ENCODE measurements at places on chromosomes 3 and 15.

DNA sequence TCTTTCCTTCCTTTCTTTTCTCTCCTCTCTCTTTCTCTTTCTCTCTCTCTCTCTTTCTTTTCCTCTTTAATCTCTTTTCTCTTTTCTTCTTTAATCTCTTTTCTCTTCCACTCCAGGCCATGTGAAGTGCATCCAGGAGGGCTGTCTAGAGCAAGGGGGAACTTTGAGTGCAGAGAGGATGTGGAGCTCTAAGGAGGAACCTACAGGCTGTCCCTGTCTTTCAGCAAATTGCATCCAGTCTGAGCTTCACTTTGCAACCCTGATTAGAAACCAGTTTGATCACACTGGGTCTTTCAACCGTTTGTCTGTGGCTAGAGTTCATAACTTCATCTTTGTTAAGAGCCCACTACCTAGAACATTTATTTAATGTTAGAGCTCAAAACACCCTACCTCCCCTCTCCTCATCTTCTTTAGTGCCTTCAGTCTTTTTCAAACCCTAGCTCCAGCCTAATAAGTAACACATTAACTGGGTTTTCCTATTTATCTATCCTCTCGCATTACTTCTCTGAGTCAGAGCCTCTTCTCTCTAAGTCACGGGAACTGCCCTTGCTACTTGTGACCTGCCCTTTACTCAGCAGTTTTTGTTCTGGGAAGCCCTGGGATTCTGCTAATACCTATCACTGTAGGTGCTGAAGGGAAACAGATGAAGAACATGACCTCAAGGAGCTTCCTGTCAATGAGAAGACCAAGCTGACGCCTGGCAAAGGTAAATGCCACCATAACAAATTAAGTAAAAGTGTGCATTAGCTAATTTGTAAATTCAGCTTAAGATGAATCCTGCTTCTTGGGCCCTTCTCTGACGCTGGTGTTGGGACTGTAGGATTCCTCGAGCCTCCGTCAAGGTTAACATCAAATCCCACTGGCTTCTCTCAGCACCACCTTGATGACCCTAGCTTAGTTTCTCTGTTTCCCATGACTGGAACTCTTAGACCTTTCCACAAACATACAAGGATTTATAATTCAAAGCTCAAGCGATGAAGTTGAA, at the start of gene GCNT3:
Gene GCNT3 (plus strand): TSS at position 508 of the 985 bp plus-strand sequence. CDS start 6,456 bp downstream, outside the sequence.
- no peak for DNase-seq

DNA sequence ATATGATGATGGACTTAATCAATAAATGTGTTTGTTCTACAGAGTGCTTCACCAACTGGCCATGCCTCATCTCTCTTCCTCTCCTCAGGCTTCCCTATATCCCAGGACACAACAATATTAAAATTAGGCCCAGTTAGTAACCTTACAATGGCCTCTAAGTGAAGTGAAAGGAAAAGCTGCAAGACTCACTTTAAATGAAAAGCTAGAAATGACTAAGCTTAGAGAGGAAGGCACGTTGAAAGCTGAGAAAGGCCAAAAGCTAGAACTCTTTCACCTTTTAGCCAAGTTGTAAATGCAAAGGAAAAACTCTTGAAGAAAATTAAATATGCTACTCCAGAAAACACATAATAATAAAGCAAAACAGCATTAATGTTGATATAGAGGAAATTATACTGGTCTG, 1010.3 kb downstream of the NAALADL2 start:
- no peak for DNase-seq

- DNase-seq = peak; percentile 46
Measured at GRCh38 chr3:129554356-129555152, 11.6 kb downstream of the H1-8 start.

- no peak for DNase-seq
Measured at GRCh38 chr3:24740326-24740725, 245.7 kb upstream of the THRB start.

DNA sequence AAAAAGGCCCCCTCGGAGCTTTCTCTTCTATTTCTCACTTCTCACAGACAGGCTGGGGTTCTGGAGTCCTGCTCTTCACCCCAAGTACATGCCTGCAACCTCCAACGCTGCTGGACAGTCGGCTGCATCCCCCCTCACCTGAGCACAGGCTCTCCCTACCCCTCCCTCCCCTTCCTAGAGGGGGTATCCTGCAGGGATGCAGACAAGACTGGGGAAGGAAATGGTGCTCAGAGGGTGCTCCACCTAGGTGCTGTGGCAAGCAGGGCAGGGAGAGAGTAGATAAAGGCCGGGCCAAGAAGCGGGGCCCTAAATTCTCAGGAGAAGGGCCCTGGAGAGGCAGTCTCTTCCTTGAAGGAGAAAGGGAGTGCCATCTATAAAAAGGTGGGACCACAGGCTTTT, 7.0 kb upstream of the STRA6 start:
- no peak for DNase-seq

DNA sequence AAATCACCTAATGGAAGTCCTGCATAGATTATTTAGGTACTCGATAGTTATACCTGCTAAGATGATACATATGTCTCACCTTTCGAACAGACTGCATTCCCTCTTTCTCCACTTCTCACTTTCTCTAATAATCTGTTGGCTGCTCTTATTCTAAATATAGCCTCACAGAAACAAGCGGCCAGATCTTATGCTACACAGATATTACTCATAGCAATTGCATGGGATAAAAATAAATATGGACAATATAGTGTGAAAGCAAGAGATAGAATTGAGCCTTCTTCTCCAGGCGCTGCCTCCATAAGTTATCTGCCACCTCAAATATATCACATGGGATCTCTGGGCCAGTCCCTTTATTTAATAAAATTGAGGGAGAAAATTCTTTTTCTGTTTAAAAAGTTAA, 29.5 kb upstream of the TGFBR2 start:
- DNase-seq = no peak

DNA sequence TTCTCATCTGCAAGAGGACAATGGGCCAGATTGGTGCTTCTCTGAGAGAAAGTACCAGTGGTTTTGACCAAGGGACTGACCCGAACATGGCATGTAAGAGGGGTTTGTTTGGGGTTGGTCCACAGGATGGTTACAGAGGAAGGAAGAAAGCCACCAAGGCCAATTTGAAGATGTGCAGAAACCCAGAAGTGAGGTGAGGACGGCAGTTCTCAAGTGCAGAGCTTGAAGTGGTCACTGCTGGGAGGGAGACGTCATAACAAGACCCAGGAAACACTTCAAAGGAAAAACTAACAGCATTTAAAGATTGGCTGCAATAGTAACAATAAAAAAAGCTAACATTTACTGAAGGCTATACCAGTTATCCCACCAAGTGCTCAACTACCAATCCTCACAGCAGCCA, 29.1 kb downstream of the LIPC start:
- no peak for DNase-seq

DNA sequence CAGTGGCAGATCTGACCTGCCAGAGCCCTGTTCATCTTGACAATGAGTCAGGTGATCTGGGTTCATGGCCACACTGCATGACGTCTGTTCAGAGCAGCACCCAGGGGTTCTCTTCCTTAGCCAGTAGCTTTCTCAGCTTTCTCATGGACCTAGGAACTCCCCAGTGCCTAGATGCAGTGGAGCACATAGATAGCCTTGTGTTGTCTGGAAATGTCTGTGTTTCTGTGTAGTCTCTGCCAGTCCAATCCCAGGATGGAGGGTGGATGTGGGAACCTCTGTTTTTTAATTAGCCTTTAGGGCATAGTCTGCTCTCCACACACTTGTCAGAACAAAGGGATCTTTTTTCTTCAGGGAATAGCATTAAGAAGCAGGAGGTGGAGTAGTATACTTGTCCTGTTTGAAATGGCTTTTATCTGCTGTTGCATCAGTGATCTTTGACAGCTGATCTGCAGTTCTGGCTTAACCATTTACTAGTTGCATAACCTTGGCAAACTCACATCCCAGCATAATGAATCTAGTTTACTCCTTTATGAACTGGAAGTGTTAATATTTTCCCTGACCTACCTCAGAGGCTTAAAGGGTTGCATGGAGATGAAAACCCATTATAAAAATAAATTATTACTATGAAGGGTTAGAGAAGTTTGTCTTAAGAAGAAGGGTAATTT, 16.1 kb upstream of the CACNA1D start:
- peak; percentile 35 for DNase-seq

- DNase-seq = no peak
Measured at GRCh38 chr15:22919171-22919570, 61.0 kb downstream of the CYFIP1 start.

DNA sequence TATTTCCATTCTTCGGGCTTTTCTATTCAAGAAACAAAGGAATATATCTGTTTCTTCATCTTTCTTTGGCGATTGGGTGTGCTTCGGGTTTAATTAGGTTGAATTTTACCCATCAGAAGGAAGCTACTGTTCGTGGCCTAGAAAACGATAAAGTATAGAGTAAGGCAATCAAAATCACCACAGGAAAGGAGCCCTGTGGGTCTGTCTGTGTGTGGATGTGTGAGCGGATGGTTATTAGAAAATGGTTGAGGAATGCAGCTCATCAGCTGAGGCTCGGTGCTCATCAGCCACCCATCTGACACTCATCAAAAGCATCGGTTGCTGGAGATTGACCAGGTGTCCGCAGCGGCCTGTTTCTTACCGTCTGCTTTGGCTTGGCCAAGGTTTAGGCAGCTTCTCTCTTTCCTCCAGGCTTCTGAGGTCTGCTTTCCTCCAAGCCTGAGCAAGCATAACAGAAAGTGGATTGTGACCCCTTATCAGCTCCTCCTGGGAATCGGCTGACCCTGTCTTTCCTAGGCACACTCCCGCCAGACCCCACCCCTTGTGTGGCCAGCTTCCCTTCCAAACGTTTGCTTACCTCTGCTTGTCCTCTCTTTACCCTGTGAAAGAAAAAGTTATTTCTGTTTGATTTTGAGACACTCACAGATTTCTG, 17.6 kb upstream of the ISLR start:
- DNase-seq = no peak

DNA sequence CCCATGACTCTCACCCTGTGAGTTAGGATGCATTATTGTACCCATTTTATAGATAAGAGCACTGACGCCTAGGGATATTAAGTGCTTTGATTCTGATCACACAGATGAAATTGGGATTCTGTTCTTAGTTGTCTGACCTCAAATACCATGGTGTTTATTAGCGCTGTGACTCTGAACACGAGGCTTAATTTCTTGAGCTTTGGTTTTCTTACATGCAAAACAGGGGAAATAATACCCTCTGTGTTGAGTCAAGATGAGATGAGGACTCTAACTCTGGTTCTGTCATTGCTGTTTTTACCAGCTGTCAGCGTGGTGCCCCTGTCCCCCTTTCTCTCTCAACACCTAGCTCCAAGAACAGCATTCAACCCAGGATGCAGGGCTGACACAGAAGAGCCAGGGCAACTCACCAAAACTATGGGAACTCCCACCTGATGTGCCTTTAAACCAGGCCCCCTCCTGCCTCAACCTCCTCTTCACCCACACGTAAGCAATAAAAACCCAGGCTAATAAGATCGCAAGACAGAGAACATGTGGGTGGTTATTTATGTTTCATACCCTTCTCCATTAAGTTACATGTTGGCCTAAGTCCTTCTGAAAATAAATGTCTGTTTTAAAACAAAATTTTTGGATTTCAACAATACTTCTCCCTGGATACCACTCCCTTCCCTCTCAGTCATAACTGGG, 100.1 kb upstream of the SPATA12 start:
- no peak for DNase-seq

DNA sequence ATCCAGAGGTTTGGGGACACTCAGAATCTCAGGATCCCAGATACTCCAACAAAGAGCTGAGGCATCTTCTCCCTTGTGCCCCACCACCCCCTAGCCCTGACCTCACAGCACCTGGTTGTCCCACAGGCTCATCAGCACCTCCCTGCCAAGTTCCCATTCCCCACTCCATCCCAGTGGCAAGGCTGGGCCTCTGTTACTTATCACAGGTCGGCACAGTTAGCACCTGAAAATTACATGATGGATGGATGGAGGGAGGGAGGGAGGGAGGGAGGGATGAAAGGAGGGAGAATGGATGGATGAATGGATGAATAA, 12.8 kb downstream of the MYL3 start:
- no peak for DNase-seq

DNA sequence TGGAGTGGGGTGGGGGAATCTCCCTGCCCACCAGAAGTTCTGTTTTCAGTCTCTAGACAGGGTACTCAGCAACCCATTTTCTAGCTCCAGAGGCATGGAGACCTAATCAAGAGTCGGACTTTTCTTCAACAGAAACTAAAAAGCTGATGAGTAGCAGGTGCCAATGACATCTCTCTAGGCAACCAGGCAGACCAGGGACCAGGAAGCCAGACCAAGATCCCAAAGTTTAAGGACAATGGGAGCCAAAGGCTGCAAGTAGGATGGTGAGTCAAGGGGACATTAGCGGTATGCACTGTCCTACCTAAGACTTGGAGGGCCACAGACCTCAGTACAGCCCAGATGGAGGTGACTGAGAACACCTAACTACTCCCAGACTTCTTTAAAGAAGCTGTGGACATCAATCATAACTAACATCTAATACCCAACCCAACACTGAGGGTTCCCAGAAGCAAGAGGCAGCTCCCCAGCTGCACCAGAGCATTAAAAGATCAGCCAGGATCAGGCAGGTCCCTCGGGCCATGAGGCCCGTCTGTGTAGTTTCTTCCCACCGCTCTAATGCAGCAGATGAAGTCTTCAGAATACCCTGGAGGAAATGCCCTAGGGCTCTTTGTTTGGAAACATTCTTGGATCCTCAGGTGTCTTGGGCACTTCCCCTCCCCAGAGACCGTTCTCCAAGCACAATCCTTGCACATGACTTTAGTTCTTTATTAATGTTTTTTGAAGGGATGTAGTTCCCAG, 979 bp downstream of the CCDC71 start:
- DNase-seq = no peak

DNA sequence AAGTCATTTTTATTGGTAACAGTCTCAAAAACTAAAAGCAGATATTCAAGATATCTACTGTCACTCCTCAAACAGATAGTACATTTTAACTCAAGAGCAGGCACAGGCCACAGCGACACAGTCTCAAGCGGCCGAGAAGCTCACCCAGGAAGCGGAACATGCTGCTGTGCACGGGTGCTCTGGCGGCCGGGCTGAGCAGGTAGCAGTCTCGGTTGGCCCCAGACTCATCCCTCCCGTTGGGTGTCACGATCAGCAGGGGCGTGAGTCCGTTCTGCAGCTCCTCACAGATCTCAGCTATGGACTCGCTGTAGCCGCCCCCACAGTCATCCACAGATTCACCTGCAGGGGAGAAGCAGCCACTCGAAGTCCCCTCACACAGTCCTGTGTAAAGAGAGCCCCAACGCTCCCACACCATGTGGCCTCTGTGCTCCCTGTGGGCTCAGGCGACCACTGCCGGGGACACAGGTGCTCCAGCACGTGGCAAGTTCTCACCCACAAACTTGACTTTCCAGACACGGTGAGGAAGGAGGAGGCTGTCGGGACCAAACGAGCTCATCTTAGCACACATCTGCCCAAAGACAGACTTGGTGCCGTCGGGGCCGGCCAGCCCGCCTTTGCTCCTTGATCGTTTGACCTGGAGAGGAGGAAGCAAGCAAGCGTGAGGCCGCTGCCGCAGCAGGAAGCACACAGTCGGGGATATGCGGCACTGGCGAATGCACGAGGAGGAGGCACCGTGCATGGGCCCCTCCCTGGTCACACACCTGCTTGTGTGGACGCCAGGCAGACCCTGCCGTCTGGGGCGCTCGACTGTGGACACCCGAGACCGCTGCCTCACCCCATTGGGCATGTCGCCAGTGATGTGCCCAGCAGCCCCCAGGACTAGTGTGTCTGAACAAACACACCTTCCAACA, 17.7 kb upstream of the OCA2 start:
- DNase-seq = no peak

GRCh38 chr15:68612979-68613740, 34.4 kb downstream of the CORO2B start:
- DNase-seq = peak; percentile 47

GRCh38 chr3:158430448-158430847, 140.5 kb upstream of the MLF1 start:
- no peak for DNase-seq

- no peak for DNase-seq
Measured at GRCh38 chr3:172303181-172303580, 145.1 kb downstream of the GHSR start.

GRCh38 chr3:50122661-50123391, 32.3 kb upstream of the SEMA3F start:
- DNase-seq = no peak
